ENCODE measurements at places on chromosomes 7 and 10.

GRCh38 chr10:102413053-102413705 is 5.4 kb downstream of the PSD start:
- no peak for DNase-seq

GRCh38 chr10:95404462-95404858 is 113.7 kb upstream of the PDLIM1 start:
- DNase-seq = no peak

DNA sequence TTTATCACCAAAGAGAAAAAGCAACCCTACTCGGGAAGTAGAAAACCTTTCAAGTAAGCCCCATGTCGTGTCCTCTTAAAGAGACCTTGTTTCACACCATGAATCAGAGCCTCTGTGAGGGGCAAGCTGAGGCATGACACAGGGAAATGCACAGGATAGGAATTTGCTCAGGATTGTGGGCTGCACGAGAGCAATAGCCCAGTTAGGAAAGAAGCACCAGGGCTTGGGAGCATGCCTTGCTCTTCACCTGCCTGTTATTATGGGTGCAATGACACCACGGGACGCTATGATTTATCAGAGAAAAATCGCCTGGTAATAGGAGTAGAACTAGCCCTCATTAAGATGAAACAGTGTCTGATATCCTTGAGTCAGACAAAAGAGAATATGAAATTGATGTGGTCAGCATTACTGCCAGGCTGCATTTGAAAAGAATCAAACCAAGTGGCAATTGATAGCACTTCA is 562.9 kb upstream of the NRP1 start:
- no peak for DNase-seq

DNA sequence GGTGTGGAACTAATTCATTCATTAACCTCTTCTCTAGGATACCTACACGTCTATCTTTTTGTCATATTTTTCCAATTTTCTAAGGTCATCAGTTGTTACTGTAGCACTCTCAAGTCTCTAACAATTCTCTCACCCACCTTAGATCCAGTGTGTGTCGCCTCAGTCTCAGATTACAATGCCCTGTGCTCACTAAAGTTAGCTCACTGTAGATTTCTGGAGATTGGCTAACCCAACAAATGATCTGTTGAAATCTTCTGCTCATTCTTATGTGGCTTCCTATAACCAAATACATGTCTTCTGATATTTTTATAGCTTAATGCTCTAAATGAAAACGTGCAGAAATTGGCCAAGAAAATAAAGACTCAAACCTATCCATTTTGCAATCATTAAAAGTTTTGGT is 142.6 kb downstream of the SLC25A13 start:
- DNase-seq = no peak

- no peak for DNase-seq
These were observed 904.4 kb upstream of the LRRTM3 start for GRCh38 chr10:66021423-66021822.

- no peak for DNase-seq
These were observed 19.8 kb downstream of the OR2F1 start for GRCh38 chr7:143974459-143974858.

- DNase-seq = no peak
These were observed 5.7 kb downstream of the KIAA1549 start for GRCh38 chr7:138975343-138976104.

GRCh38 chr10:101812606-101813005 is 5.6 kb downstream of the OGA start:
- no peak for DNase-seq

DNA sequence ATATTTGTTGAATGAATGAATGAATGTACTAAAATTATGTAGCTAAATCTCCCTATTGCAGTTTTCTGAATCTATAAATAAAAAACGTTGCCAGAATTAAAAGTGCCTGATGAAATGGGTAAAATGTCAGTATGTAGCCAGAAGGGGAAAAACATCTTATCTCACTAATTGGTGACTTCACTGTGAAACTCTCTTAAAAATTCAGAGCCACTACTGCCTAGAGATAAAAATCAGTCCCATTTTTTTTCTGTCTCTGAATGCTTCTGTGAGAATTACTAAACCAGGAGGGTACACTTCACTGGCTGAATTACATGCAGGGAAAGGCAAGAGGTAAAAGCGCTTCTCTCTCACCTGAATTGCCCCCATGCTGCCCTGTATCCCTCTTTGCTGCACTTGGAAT is 69.6 kb upstream of the HPS1 start:
- no peak for DNase-seq

DNA sequence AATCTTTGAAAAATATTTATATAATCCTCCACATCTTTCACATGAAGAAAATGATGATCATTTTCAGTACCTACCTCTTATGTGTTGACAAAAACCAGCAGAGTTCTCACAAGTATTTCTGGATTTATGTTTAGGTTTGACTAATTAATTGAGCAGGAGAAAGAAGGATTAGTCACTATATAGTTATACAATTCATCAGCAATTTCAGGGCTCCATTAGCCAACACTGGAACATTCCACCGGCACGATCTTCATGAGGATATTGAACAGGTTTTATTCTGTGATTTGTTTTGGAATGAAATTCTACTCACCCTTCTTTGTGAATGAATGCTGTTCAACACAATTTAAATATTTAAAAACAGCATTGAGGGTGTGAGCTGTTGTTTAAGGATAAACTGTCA is 163.2 kb downstream of the SEM1 start:
- DNase-seq = no peak

DNA sequence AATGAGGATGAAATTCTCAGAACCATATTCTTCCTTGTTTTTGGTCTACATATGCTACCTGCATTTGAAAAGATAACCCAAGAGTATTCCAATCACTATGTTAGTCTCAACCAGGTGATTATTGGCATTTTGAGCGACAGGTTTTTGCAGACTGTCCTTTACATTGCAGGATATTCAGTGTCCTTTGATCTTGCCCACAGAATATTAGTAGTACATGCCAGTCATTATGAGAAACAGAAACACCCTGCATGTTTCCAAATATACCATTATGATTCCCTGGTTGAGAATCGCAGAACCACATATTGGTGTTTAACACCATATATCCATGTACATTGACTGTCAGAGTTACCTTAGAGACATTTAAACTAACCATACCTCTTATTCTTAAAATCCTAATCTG is 30.6 kb downstream of the TMEM243 start:
- no peak for DNase-seq

DNA sequence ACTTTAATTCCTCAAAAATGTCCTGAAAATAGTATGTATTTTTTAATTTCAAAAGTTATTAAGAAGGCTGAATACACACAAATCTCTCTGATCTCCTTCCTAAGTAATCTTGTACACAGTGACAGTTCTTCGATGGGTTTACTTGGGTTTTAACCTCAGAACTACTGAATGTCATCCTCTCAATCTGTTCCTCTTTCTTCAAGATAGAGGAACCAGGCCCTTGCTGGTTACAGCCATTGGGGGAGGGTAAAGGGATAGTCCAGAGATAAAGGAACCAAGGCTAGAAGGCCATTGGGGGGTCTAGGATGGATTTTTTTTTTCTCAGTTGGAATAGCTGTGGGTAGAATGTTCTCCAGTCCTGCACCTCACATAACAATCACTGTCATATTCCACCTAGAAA is 224.9 kb downstream of the SKIDA1 start:
- DNase-seq = no peak

Measured in stimulated activated CD8-positive, alpha-beta memory T cell treated with anti-CD3 and anti-CD28 coated beads, Interleukin-2, amount 100 ng/mL, for 1 hour (primary cell).